Colonic mucosa (tissue), 4 donors: ENCODE measurements at places on chromosomes 6 and 20. TPM values are rescaled to one million over a fixed set of nuclear protein-coding genes. Genes with fewer than 3 reads are reported as not detected.
A peak's percentile ranks its signal among the peaks of the same experiment; 100 is the strongest.

- DNase-seq, result no peak
These were observed 8.3 kb upstream of the AVP start for GRCh38 chr20:3092611-3093379.

- peak; percentile 68 for DNase-seq
These were observed 16.4 kb upstream of the KIFC1 start for GRCh38 chr6:33375143-33375671.

GRCh38 chr6:128710315-128710714 is 172.6 kb upstream of the LAMA2 start:
- DNase-seq, result no peak

DNA sequence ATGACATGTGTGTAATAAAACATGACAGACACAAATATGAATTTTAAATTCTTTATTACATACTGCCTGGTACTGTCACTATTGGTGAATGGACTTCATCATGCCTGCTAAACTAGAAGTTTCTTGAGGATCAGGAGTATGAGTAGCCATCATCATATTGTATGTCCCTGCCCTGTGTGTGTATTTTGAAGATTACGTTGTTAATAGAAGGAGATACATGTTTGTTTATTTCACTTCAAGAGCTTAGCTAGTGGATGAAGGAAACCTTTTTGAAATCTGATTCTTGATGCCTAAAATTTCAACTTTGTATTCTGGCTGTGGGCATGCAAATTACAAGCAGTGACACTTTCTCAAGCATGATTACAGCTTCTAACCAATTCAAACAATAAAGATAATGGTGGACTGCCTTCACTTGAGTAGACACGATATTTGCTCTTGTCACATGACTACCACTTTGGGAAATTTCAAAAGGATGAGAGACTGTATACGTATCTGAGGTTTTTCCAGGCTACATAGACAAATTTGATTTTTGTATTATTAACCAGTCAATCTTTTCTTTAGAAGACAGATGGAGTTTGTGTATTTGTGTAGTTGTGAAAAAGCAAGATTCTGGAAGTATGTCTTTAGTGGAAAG is 3.5 kb downstream of the TBPL1 start:
- no peak for DNase-seq

- DNase-seq, result no peak
These were observed 4.2 kb upstream of the PARD6B start for GRCh38 chr20:50726955-50727791.

DNA sequence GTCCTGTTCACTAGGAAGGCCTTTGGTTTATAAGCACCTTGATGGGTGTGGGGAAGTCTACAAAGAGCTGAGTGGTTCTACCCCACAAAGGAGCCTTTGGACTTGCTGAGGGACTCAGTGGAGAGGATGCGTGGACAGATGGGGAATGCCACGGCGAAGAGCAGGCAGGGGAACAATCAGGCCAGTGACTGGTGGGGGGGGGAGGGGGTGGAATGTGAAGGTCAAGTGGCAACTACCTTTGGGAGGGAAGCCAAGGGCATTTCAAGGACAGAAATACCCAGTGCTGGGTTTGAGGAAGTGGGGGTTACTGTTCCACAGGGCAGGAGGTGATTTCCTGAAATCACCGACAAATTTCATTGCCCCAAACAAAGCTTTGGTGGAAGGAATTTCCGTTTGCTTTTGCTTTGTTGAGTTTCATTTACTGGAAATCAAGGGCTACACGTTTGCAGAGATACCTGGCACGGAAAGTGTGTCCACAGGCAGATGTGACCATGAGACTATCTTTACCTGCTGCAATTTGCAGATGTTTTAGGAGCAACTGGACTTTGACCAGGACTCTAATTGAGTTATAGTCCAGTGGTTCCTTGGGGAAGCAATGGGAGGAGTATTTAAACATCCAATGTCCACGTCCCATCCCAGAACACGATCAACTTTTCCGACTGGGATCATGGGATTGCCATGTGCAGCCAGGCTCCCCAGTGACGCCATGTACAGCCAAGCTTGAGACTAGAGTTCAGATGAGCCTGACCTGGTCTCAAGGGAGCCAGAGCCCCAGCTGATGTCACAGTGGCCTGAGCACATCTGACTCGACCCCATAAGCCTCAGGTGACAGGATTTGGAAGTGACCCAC is 8.0 kb downstream of the CST3 start:
- DNase-seq, result no peak

GRCh38 chr6:18326001-18326400 is 61.1 kb upstream of the RNF144B start:
- no peak for DNase-seq

DNA sequence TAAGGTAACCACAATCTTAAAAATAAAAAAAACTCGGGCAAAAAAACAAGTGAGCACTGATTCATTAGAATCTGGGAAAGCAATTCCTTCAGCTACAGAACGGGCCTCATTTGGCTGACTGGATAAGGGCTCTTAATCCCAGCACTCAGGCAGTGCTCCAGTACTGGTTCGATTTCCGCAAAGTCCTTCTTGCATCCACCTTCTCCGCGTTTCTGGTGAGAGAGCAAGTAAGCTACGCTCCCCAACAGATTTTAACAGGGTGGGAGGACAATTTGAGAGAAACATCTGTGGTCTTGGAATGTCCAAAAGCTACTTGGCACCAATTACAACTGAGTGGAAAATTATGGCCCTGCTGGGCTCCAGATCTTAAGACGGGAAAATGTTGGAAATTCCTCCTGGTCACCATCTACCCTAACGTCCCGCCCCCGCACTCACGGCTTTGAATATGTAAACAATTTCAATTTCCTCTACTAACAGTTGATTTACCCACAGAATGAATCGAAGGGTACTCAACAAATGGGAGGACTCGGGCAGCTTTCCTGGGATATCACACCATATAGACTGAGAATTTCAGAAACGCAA is 18.1 kb upstream of the ZSCAN9 start:
- DNase-seq, result no peak

DNA sequence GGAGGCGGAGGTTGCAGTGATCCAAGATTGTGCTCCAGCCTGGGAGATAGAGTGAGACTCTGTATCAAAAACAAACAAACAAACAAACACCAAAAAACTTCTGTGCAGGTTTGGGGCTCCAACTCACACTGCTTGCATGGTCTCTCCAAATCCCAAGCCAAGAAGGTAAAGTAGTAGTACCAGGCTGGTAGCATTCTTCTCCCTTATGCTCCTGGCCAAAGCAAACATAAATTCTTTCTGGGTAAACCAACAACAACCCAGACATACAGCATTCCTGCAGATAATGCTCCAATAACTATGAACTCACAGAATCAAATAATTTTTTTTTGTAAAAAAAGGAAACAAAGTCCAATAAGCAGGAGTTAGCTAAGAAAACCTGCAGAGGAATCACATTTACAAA is 57.8 kb upstream of the KLHL31 start:
- DNase-seq, result no peak

- DNase-seq, result no peak
These were observed 4.9 kb downstream of the CLIC5 start for GRCh38 chr6:46010771-46011170.

GRCh38 chr6:36499918-36500317 is 47.4 kb downstream of the STK38 start:
- DNase-seq, result no peak

DNA sequence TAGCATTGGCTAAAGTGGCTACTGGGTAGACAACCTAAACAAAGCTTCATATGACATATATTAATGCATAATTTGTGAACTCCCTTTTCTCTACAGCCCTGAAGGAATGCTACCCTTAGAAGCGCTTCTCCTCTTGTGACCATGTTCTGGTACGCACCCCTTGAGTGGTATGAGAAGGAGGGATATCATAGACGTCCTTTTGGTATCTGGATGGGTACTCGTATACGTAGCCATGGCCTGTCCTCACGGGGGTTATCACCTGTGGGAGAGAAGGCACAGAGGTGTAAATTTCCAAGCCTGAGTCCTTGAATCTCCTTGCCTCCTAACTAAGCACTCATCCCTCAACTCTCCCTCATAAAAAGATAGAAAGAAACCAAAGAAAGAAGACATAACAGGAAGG is 39.0 kb downstream of the NEDD9 start:
- no peak for DNase-seq

- no peak for DNase-seq
These were observed 36.2 kb upstream of the CDYL start for GRCh38 chr6:4740032-4740431.

GRCh38 chr6:157224178-157224950 is 99.0 kb downstream of the TMEM242 start:
- DNase-seq, result no peak

DNA sequence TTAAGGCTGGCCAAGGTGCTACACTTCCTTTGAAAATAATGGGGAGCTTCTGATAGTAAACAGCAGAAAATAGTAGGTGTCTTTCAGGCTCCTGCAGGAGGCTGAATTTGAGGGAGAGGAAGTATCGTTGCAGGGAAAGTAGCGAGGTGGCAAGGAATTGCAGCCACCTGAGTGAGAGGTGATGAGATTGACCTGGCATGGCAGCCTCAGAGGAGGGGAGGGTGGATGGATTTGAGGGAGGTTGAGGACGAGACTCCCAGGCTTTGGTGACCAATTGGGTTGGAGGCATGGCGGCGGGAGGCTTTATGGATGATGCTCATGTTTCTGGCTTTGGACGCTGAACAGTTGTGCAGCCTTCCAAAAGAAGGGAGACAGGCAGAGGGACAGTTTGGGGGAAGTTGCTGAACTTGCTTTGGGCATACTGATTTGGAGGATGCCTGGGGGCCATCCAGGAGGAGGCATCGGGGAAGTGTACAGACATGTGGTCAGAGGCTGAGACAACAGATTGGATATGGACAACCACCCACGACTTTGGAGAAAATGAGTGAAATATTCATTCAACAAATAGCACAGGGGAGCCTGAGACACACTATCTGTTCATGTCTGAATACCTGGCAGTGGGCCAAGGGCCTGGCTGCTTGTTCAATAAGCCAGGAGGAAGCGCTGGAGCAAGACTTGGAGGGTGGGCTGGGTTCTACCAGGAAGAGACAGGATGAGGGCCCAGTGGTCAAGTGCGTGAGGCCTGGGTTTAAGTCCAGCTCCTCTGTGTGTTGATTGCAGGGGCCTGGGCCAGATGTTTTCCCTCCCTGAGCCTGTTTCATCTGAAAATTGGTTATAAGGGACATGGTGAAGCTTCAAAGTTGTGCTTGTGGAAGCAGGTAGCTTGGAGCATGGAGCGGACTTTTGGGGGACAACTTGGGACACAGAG is 113.2 kb downstream of the CEBPB start:
- peak; percentile 83 for DNase-seq

GRCh38 chr6:4687656-4687988 is 88.6 kb upstream of the CDYL start:
- no peak for DNase-seq

GRCh38 chr6:26437550-26437949 is 2.8 kb upstream of the BTN3A3 start:
- no peak for DNase-seq

- DNase-seq, result no peak
These were observed 95.3 kb downstream of the TTLL2 start for GRCh38 chr6:167420177-167420576.

- peak; percentile 58 for DNase-seq
These were observed 35.9 kb upstream of the HLA-G start for GRCh38 chr6:29791786-29792122.

DNA sequence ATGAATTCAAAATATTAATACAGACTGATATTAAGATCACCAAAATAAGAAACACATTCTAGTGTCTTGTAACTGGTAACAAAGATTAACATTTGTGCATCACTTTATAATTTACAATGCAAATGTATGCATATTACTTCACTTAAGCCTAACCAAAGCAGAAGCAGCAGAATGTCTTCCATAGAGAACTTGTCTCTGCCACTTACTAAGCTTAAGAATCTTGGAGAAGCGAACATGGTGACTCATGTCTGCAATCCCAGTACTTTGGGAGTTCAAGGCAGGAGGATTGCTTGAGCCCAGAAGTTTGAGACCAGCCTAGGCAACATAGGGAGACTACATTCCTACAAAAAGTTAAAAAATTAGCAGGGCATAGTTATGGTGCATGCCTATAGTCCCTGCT is 18.8 kb downstream of the AK9 start:
- no peak for DNase-seq

- DNase-seq, result no peak
These were observed 15.4 kb upstream of the SNHG17 start for GRCh38 chr20:38450412-38450975.

- no peak for DNase-seq
These were observed 23.1 kb upstream of the CGA start for GRCh38 chr6:87118054-87118453.

DNA sequence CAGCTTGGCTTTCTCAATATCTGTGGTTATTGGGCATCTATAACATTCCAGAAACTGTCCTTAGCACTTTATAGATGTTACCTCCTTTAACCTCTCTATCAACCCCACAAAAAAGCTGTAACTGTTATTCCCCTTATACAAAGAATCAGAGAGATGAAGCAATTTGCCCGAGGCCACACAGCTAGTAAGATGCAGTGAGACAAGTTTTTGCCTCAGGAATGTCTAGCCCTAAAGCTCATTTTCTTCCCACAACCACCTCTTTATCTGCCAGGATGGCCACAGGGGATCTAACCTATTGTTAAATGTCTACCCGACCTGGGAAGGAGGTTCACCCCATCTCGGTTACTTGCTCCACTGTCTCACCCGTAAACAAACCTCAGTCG is 31.9 kb upstream of the TCP11 start:
- no peak for DNase-seq

TP53TG5 gene
- total RNA-seq, result 1.0 TPM

ASIP gene
- not detected for total RNA-seq

POM121L2 gene
- total RNA-seq, result 0.13 TPM

SLC25A27 gene
- 7.6 TPM for total RNA-seq

SLX4IP gene
- total RNA-seq, result 5.0 TPM

CGAS gene
- total RNA-seq, result 5.6 TPM

EYA4 gene
- total RNA-seq, result not detected

WFDC2 gene
- total RNA-seq, result 117 TPM

CLVS2 gene
- 0.05 TPM for total RNA-seq

OTOR gene
- total RNA-seq, result not detected

LINC00237 gene
- total RNA-seq, result not detected

NXT1 gene
- 16.6 TPM for total RNA-seq

PRL gene
- total RNA-seq, result not detected

HFE gene
- 11.1 TPM for total RNA-seq

HLA-G gene
- total RNA-seq, result 55.3 TPM

ZNF337 gene
- 6.2 TPM for total RNA-seq

CRNKL1 gene
- total RNA-seq, result 25.8 TPM

TDRD6 gene
- total RNA-seq, result 0.40 TPM
